Cortex of kidney (tissue), 1 donor: ENCODE measurements at places on chromosomes 7 and 10.

DNA sequence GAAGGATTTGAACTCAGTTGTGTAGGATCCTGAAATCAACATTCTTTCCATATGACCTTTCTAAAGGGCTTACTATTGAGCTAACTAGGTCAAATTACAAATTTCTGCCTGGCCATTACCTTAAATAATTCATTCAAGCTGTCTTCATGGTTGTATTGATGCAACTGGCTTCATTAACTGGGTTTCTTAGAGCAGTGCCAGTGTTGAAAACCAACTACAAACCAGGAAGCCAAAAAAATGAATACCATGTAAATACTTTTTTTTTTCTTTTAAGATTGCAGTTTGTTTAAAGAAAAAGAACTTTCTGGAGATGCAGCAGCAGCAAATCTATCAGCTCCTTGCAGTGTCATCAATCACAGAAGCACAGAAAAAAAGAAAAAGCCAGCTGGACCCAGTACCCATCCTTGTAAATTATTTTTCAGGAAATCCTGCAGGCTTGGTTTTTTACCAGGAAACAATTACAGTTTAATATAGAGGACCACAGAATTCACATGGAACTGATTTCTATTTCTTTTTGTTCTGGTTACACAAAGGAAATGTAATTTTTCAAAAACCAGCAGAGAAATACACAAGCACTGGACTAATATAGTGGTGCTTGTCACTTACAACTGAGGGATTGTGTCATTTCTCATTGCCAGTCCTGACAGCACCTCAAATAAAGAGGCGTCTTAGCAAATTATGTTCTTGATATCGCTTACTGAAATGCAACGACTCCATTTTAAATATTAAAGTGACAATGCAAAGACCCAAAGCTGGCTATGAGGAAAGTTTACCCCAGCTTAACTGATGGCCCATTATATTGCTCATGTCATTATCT lies 131.9 kb downstream of the TMEM26 start:
- no peak for DNase-seq

DNA sequence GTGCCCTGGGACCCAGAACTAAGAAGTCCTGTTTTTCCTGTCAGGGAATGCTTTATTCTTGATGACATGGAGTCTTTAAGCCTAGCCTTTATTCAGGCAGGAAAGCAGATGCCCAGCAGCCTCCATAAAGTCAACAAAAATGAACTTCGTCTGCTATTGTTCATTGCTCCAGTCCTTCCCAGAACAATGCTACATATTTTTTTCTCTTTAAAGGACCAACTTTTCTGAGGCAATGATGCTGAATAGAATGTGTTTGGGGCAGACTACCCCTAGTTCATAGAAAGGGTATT lies 47.6 kb upstream of the PDCD4 start:
- no peak for DNase-seq

DNA sequence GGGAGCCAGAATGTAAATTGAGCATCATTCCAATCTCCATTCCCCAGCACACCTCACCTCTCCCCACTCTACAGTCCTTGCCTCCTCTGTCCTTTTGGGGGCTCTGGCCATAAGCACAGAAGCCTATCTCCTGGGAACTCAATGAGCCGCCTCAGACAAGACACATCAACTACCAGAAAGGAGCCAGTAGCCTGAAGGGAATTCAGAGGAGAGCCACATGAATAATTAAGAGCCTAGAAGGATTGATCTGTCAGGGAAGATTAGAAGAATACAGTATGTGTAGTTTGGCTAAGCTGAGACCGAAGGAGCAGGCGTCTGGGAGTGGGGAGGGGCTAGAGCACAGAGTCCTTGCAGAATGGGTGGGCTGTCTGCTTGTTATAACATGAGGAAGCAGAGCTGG lies 31.2 kb downstream of the FRMD4A start:
- no peak for DNase-seq

DNA sequence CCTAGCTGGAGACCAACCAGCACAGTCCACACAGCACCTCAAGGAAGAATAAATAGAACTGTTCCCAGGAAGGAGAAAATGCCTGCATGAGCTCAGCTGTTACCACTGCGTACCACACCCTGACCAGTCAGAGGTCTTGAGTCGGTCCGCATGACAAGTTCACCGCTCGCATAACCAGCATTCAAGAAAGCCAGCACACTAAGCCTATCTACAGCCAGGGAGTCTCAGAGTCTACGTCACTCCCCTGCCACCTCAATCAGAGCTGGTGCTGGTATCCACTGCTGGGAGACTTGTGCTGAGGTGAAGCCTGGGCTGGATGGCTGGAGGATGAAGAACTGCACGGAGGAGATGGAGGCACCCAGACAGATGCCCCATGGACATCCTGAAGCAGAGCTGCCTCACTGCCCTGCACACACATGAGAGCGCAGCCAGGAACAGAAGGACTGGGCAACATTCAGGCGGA lies 19.6 kb downstream of the AKR1C1 start:
- DNase-seq: no peak

DNA sequence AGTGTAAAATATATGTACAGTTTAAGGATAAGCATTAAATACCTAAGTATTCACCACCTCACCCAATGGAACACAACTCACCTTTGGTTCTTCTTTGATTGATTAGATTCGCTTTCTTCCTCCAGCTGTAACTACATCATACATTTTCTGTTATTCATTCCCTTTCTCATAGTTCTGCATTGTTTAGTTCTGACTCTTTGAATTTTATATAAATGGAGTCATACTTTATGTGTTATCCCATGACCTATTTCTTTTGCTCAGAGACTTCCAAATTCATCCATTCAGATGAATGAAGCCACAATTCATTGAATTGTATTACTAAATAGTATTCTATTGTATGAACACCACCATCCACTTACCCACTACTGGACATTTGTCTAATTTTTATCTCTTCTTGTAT lies 12.3 kb downstream of the THNSL1 start:
- DNase-seq: no peak

GRCh38 chr10:44395396-44395795 lies 10.5 kb upstream of the CXCL12 start:
- no peak for DNase-seq

DNA sequence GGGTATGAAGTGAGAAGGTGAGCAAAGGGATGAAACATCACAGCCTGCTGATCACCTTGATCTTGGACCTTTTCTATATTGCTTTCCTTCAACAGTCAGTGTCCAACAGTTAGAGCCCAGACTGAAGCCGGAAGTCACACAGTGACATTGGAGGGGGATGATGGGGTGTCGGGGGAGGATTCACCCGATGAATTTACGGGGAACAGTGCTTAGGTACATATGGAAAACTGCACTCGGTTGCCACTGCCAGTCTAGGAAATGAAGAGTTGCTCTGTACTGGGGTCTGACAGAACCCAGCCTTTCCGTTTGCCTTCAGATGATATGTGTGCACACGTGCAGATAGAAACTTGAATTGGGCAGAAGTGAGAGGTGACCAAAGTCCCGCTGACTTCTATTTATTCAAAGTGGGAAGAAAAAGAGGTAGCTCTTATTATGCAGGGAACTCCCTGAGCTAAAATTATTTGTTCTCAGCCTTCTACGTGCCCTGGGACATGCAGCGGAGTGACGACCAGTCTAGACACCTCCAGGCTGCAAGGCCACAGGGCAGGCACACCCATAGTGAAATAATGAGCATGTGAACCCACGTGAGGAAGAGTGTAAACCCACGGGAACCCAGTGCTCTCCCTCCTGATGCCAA lies 107.2 kb upstream of the INHBA start:
- DNase-seq: no peak

GRCh38 chr10:104824380-104825006 lies 183.4 kb downstream of the SORCS3 start:
- DNase-seq: no peak

GRCh38 chr10:88440541-88440940 lies 142.6 kb downstream of the RNLS start:
- DNase-seq: no peak

- DNase-seq: no peak
Measured at GRCh38 chr7:150668472-150668911, 17.0 kb upstream of the GIMAP2 start.

GRCh38 chr7:81715984-81716588 lies 53.8 kb downstream of the HGF start:
- no peak for DNase-seq

DNA sequence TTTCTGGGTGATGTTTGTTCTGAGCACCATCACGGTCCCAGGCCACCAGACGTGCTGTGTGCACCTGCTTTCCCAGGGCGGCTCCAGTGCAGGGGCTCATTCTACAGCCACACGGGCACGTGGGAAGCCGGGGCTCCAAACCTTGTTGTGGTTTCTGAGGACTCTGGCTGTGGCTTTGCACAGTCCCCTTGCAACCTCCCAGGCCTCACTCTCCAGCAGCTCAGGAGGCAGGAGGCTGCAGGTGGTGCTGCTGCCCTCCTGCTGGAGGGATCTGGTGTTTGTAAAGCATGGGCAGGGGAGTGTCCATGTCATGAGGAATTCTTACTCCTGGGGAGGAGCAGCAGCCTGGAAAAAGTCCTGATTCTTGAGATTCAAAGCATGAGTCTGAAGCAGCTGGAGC lies 54.3 kb downstream of the INSYN2A start:
- no peak for DNase-seq

GRCh38 chr10:36023939-36024338 lies 381.8 kb upstream of the FZD8 start:
- no peak for DNase-seq

DNA sequence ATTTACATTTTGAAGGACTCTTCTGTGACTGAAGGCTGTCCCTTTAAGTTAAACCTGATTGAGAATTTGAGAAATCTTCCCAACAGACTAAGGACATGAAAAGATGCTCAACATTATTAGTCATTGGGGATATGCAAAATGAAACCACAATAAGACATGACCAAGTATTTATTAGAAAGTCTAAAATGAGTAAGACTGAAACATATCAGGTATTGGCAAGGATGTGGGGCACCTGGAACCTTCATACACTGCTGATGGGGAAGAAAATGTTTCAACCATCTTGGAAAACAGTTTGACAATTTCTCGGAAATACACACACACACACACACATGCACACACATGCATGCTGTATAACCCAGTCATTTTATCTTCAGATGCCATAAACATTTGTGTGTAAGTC lies 132.1 kb upstream of the CDK6 start:
- no peak for DNase-seq

GRCh38 chr10:7561216-7561893 lies 105.4 kb downstream of the ITIH5 start:
- DNase-seq: no peak
